ENCODE measurements at places on chromosomes 6 and 20.

DNA sequence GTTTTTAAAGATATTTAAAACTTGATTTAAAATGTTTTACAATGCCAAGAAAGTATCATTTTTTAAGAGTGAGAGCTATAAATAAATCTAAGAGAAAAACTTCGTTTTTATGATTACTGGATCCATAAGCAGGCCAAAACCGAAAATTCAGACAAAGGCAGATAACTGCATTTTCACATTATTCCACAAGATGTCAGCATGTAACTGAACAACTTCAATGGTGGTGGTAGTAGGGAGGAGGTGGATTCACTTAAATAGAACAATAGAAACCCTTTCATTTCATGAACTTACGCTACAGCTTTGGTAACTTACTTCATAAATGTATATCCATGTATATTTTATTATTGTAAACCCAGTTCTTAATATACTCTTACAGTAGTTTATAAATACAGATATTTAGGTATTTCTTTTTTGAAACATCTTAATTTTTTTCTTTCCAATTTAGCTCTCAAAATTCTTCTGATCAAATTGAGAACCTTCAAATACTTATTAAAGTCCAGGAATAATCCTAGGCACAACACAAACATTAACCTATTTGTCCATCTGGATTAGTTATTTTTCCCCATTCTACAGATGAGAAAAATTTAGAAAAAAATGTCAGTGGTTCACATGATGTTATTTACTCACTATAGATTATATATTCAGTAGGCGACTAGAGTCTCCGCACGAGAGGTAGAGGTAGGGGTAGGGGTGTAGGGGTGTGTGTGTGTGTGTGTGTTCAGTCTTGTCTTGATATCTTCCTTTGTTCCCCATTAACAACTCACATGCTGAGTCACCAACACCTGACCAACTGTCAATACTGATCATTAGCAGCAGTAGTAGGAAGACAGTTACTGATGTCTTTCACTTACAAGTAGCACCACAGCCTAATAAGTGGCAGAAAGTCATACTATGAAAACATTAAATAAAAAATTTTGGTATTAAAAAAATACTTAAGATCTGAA is 111.5 kb downstream of the ARHGAP18 start:
- peak; percentile 88 for DNase-seq

- peak; percentile 62 for DNase-seq
These were observed 113.6 kb upstream of the EMILIN3 start for GRCh38 chr20:41480054-41480770.

GRCh38 chr6:10101551-10102252 is 313.2 kb downstream of the TFAP2A start:
- no peak for DNase-seq

GRCh38 chr20:60013296-60014139 is 55.3 kb downstream of the CDH26 start:
- DNase-seq, result no peak

GRCh38 chr6:133369773-133370272 is 128.7 kb downstream of the EYA4 start:
- DNase-seq, result no peak
